Activated CD4-positive, alpha-beta T cell treated with anti-CD3 and anti-CD28 coated beads, Interleukin-2, amount 50 U/mL, for 16 hours (primary cell): ENCODE measurements at places on chromosomes 7 and 10.

DNA sequence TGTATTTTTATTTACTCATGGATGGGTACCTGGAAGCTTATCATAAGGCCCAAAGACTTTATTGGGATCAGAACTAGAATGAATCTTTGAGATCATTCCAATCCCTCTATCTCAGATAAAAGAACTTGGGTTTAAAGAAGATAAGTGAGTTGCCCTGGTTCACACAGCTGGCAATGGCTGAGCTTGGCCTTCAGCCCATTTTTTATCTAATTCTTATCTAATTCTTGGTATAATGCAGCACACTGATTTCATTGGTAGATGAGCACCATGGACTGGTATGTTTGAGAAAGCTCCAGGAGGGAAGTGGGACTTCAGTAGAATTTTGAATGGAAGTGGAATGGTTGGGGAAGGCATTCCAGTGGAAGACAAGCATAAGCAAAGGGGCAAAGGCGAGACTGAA lies 558.9 kb downstream of the REEP3 start:
- no peak for DNase-seq

DNA sequence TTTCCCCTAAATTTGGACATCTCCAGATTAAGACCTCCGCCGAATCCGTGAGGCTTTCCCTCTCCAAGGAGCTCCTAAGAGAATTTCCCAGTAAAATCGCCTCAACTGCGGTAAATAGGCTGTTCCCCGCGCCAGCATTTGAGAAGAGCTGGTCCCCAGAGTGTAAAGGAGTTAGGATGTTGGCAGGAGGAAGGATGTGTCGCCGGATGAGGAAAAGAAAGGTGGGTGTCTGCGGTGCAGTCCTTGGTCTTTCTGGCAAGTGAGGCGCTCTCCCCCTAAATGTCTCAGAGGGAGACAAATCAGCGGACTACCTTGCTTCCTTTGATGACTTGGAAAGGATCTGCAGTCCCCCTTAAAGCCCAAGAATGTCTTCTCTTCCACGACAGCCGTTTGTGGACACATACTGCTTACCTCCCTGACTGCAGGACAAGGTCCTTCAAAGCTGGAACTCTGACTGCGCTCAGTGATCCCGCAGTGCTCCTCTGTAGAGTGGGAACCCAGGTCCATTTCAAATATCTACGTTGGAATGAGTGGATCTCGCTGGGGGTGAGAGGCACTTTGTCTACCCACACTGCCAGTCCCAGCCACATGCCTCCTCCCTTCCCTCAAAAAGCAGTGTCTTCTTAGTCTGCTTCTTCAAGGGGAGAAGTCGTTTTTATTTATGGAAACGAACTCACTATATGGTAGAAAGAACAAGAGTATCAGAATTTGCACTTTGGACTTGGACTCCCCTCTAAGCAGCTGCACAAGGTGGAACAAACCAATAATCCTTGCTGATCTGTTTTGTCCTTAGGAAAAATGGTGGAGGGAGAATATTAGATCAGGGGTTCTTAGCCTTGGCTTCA lies 1.1 kb upstream of the DLG5 start:
- DNase-seq: no peak

DNA sequence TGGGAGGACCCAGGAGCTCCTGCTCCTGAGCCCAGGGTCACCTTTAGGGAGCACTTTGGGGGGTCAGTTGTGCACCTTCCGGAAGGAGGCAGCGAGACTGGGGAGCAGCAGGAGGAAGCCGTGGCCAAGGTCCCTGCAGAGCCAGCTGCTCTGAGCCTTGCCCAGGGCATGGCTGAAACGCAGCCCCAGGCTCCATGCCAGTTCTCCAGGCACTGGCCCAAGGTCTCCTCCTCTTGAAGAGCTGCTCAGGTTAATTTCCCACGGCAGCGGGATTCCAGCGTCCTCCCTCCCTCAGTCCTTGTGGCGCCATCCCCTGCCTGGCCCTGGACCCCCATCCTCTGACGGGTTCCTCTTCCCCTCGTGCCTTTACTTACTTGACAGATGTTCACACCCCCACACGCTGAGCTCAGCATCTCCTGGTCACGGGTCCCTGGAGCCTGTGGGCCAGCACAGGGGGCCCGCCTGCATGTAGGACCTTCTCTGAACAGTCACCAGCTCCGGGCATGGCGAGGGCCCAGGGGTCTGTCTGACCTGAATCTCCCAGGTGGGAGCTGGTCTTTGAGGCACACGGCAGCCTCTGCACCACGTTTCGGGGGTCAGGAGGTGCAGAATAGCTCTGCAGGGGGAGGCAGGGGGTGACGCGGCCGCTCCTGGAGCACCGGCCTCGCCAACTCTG lies 16.7 kb upstream of the CFAP46 start:
- DNase-seq: no peak

- DNase-seq: no peak
These were observed 72.2 kb downstream of the VWC2 start for GRCh38 chr7:49845626-49846025.

DNA sequence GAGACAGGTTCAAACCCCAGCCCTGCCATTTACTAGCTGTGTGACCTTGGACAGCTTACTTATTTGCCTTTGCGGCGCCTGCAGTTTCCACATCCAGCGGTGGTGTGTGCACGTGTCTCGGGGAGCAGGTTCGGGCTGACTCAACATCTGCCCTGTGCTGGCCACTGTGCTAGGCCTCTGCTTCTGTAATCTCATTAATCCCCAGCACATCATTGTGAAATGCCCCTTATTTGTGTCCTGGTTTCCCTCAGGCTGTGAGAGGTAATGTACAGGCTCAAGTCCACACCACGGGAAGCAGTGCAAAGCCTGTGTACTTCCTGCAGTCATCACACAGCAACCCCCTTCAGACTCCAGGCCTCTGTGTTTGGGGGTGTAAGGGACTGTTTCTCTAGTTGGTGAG lies 285.7 kb downstream of the RPS24 start:
- DNase-seq: no peak

DNA sequence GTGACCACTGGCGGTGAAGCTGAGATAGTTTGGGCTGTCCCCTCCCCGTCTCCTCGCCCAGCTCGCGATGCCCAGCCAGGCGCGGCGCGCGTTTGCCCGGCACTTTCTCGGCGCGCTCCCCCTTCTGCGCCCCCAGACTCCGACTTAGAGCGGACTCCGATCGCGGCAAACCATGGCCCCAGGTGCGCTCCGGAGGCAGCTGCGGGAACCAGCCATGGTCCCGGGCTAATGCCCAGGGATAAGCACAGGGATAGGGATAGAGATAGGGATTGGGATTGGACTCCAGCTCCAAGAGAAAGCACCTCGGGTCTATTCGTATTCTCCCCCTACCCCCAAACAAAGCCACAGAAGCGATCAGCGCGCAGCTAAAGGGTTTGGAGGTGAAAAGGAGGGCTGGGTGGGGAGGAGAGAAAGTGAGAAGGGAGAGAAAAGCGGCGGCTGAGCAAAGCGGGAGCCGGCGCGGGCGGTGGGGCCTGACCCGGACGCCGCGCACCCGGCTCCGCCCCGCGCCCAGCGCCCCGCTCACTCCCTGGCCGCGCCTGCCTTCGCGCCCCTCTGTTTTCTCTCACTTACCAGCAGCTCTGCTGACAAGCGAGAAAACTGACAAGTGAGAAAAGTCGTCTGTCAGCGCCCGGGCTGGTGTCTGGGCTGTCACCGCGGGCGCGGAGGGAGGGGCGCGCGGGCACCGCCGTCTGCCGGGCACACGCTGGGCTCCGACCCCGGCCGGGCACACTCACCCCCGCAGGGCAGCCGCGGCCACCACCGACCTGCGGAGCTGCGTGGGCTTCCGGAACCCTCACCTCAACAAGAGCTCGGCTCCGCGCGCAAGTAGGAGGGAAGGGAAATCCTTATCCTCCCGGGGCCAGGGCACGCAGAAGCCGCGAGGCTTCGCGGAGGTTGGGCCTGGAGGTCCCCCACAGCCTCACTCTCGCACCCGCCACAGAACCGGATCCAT lies at the start of gene PDE1C:
Gene PDE1C, minus strand, starts transcription at position 2 of the 955 bp plus-strand sequence.
- no peak for DNase-seq

DNA sequence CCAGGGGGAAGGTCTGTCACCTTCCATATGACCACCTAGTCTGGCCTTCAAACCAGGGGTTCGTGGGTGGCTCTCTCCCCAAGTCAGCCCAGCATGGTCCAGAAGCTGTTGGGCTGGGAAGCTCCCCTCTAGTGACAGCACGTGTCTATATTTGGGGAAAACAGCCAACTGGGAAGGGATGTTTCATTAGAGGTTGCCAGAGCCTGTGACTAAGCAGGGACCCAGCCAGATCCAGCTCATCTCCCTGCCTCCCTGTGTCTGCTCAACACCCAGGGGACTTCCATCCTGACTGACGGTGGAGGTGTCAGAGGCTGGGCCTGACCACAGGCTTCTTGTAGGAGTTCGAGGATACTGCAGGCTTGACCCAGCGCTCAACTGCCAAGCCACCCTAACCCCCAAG lies 10.5 kb downstream of the STYXL1 start:
- DNase-seq: no peak

- DNase-seq: peak; percentile 64
These were observed 9.4 kb downstream of the NUB1 start for GRCh38 chr7:151351027-151351426.

GRCh38 chr10:22445495-22445894 lies 100.2 kb downstream of the SPAG6 start:
- DNase-seq: no peak

GRCh38 chr7:111266613-111267012 lies 175.7 kb downstream of the LRRN3 start:
- no peak for DNase-seq

DNA sequence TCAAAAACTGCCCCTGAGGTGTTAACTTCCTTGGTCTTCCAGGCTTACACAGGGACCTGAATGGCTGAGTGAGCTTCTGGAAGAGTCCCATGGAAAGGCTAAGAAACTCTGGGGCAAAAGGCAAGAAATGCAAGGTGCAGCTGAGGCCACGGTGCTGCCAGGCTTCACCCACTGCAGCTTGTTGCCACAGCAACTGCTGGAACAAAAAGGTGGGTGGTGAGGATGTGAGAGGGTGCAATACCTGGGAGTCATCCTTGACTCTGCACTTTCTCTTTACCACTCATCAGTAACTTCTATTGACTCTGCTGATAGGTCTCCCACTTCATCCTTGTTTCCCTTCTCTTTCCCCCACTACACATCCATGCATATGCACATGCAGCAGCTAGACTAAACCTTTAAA lies 258.6 kb downstream of the BMPER start:
- no peak for DNase-seq

- no peak for DNase-seq
These were observed 13.9 kb downstream of the STX1A start for GRCh38 chr7:73705551-73705920.

DNA sequence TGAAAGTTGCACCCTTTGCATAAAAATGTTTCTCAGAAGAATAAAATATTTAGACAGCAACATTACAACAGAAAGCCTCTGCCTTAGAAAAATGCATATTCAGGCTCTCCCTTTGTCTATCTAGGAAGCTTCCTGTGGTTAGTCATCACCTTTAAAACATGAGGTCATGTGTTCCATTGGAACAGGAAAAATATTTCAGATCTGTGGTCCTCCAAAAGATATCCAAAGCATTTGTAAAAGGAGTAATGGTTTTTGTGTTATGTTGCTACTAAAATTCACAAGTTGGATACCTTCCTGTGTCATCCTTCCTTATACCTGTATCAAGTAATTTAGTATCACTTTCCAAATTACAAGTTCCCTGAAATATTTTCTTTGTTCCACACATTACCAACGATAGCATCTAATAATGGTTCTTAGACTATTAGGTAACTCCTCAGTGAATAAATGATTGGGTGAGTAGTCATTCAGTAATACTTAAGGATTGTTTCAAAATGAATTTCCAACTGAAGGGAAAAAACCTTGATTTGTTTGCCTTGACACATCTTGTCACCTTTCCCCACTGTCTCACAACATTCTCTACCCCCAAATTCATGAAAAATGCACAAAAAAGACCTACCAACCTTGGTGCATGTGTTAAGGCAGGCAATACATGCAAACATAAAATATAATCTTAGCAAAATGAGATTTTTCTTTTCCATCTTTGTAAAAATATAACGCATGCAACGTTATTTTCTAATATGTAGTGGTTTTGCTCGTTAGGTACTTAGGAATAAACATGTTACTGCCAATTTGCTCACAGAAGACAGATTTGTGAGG lies 19.7 kb upstream of the RHOBTB1 start:
- DNase-seq: no peak

GRCh38 chr7:115988401-115988800 lies 42.2 kb downstream of the TFEC start:
- no peak for DNase-seq

DNA sequence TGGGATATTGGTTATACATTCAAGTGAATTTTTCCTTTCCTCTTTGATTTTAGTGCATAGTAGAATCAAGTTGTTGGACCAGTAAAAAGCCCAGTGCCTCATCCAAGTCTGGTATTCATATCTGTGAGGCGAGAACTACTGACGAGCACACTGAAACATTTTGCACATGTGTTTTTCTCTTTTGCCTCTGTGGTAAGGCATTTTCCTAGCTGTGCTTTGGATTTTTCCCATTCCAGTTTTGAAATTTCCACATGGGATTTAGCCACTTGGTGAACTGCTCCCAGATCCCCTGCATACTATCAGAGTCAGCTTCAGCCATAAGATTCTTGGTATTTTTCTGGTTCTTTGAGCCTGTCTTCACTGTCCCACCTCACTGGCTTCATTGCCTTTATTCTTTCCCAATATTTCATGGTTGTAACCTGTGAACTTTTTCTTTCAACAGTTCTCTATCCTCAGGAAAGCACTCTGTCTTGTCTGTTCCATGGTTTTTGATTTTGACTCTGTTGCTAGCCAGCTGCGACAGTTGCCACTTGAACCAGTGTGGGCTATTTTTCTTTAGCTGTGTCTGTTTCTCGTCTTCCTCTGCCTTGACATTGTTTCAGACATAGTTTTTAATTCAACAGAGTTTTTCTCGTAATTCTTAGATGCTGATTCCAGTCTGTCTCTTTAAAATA lies 239.0 kb downstream of the REEP3 start:
- DNase-seq: no peak

- DNase-seq: no peak
These were observed 775.5 kb downstream of the CNTNAP2 start for GRCh38 chr7:146892151-146892550.

DNA sequence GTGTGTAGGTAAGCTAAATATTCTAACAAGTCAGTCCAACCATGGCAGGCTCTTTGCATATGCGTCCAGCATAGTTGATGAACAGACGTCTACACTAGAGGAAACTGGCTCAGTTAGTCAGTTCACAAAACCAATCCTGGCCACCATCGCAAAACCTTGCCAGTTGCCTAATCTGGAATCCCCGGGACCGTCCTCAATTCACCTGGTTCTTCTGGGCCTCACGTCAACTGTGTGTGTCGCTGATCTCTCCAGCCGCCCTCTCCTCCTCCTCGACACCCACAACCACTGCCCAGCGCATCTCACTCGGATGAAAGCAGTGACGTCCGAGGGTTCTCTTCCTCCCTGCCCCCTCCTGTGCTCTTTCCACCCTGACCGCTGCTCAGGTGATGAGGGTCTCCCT lies 217.8 kb upstream of the SH2B2 start:
- no peak for DNase-seq
